ENCODE measurements at places on chromosomes 3 and 15.

DNA sequence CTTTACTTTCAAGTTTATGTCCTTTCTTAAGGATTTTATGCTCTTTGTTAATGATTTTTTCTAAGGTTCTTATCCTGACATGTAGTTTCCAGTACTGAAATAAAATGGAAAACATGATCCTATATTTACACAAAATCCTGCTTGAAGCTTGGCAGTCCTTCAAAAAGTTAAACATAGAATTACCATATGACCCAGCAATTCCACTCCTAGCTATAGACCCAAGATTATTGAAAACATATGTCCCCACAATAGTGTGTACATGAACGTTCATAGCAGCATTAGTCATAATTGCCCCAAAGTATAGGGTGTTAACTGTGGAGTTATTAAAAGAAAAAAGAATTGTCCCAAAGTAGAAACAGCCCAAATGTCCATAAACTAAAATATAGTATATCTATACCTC lies 33.2 kb downstream of the ITGB5 start:
- no peak for DNase-seq

GRCh38 chr3:124763644-124764358 lies 33.5 kb downstream of the UMPS start:
- DNase-seq: no peak

DNA sequence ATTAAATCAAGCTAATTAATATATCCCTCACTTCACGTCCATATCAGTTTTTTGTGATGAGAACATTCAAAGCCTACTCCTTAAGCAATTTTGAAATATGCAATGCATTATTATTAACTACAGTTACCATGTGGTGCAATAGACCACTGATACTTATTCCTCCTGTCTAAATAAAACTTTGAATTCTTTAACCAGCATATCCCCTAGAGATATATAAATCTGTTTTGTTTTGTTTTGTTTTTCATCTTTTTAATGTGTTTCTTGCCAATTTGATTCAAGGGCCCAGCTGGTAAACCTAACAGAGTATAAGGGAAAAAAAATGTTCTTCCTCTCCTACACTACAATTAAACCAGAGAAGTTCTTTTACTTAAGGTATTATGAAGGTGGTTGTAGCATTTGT lies 524.2 kb downstream of the NAALADL2 start:
- no peak for DNase-seq

DNA sequence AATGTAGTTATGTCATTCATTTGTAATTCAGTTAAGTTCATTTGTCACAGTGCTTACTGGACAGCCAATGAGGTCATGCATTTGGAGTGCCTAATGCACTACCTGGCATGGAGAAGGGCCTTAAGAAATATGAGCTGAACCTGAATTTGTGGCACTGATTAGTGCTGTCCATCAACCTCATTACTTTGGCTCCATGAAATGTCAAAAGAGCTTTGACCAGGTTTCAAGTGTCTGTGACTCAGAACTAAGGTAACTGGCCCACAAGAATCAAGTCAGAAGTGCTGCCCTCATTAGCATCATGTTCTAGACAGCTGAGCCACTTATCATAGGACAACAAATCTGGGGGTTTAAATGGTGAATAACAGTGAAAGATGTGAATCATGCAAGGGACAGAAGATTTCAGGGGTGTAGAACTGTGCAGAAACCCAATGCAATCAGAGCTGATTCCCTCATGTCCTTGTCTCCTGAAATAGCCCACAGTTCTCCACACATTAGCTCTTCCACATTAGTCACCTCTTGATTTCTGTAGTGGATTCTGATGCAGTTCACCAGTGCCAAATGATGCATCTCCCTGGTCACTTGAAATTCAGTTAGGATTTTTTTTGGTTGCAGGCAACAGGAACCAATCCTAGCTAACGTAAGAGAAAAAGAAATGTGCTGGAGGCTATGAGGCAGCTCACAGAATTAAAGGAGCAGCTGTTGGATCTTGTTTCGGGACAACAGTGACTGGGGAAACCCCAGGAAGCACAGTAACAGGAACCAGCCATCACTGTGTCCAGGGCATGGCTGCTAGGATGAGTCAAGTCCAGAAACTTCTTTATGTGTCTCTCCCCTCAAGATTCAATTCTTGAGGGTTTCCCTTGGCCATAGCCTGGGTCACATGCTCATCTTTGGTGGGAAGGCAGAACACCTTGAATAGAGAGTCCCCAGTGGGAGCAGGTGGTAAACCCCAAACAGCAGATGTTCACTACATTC lies 38.7 kb downstream of the CHST2 start:
- DNase-seq: no peak

- DNase-seq: no peak
These were observed 44.3 kb upstream of the C3orf49 start for GRCh38 chr3:63774781-63775180.

DNA sequence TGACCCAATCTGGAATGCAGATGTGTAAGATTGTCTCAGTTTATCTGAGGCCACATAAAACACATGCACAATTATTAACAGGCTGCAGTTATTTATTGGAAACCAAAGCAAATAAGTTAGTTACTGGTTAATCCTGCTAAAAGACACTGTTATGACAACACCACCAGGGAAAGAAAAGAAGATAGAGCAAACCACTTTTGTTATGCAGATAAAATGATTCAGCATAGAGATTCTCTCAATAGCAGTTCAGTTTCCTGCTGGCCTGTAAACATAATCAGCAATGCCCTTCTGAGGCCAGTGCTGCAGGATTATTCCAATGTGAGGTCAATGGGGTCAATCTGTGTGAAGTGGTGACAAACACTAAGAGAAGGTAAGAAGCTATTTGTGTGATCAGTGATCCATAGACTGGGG lies 244.4 kb downstream of the ZBTB20 start:
- no peak for DNase-seq

DNA sequence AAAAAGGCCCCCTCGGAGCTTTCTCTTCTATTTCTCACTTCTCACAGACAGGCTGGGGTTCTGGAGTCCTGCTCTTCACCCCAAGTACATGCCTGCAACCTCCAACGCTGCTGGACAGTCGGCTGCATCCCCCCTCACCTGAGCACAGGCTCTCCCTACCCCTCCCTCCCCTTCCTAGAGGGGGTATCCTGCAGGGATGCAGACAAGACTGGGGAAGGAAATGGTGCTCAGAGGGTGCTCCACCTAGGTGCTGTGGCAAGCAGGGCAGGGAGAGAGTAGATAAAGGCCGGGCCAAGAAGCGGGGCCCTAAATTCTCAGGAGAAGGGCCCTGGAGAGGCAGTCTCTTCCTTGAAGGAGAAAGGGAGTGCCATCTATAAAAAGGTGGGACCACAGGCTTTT lies 7.0 kb upstream of the STRA6 start:
- no peak for DNase-seq

GRCh38 chr3:22939349-22939748 lies 263.8 kb upstream of the UBE2E2 start:
- DNase-seq: no peak

Data from COLO829 (cell line).